Activated CD4-positive, alpha-beta T cell treated with anti-CD3 and anti-CD28 coated beads for 1 hour (primary cell): ENCODE measurements at places on chromosomes 4 and X.

GRCh38 chrX:72121383-72121782, 10.3 kb downstream of the RTL5 start:
- no peak for DNase-seq

GRCh38 chr4:77581724-77582123, 23.9 kb upstream of the CXCL13 start:
- DNase-seq = no peak

DNA sequence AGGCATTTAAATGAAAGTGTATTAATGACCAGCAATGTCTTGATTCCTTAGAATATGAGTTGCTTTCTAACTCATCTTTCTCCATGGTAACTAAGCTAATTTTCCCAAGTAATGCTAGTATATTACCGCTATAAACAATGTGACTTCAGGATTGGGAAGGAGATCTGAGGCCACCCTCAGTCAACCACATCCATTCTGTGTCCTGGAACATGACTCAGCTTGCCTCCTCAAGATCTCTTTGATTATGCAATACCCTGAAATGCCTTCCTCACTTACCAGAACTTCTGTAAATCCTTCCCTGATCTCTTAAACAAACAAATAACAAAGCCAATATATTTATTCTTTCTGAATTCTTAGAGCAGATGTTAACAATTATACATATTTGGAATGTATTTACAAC, 1495.5 kb downstream of the PCDH18 start:
- DNase-seq = no peak

GRCh38 chr4:88295656-88296055, 11.3 kb upstream of the PPM1K start:
- DNase-seq = no peak

DNA sequence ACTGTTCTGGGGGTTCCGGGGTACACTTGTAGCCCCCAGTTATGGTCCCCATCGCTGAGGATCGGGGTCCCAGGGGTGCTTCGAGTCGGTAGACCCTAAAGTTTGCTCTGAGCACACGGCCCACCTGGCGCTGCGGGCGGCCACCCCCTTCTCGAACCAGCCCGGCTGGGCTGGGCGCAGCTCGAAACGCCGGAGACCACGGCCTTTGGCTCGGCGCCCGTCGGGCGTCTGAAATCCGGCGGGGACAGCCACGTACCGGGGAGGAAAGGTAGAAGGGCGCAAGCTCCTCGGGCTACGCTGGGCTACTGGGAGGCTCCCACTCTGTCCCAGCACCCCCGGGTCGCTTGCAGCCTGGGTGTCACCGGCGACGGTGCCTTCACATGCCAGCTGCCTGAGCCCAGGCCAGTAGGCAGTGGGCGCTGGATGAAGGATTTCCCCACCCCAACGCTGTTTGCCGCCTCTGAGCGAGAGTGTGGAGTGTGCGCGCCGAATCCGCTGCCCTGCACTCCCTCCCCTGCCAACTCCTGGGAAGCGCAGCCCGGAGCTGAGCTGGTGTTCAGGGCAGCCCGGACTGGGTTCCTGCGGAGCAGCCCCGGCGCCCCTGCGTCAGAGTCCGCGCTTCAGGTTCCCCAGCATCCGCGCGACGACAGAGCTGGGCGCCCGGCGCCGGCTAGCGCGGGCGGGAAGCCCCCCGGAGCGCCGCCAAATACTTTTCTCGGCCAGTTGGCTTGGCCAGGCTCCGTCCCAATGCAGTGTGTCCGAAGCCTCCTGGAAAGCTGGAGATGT, 637 bp downstream of the MAMLD1 start:
- no peak for DNase-seq

- DNase-seq = no peak
Observed at GRCh38 chr4:148831945-148832344, 389.7 kb upstream of the NR3C2 start.

DNA sequence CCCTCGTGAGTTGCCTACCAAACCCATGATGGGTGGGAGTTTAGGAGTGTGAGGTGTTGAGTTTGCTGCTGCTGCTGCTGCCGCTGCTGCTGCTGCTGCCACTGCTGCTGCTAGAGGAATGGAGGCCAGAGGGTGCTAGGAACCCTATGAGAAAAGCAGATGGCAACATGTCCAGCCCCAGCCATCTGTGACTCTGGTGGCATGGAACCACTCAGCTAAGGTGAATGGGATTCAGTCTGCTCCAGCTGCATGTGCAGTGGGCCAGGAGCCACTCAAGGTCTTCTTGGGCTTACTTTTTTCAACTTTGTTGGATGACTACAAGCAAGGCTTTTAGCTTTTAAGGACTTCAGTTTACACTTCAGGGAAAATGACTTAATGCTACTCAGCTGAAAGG, 103.8 kb downstream of the RTL5 start:
- DNase-seq = no peak

GRCh38 chr4:38769857-38770256, 12.9 kb downstream of the TLR10 start:
- DNase-seq = no peak

DNA sequence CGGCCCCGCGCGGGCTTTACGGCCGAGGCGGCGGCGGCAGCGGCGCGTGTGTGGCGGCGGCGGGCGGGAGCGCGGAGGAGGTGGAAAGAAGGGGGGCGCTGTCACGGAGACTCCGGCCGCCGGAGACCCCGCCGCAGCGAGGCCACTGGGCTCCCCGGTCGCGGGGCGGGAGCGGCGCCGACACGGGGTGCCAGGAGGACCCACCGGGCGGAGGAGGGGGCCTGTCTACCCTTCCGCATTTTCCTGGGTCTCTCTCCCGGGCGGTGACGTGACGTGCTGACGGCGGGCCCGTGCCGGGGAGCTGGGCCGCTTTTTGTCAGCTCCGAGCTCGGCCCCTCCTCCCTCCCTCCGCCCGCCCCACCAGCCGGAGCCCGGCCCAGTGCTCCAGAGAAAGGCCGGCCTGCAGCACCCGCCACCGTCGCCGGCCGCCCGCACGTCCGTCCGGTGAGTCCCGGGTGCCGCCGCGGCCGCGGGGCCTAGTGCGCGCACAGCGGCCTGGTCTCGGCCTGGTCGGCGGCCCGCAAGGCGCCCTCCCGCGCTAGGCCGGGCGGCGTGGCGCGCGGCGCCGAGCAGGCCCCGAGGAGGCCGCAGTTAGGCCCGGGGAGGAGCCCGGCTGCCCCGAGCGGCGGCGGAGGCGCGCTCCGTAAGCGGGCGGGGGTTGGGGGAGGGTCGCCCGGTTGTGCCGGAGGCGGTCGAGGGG, at the start of gene ZFX:
ZFX (plus strand) TSS at position 379 of the 700 bp plus-strand sequence. CDS start 23,014 bp downstream, outside the sequence.
- peak; percentile 46 for DNase-seq

- DNase-seq = no peak
Observed at GRCh38 chrX:126836186-126836585, 16.7 kb downstream of the PRR32 start.

GRCh38 chrX:44572340-44572938, 29.8 kb upstream of the FUNDC1 start:
- DNase-seq = no peak

DNA sequence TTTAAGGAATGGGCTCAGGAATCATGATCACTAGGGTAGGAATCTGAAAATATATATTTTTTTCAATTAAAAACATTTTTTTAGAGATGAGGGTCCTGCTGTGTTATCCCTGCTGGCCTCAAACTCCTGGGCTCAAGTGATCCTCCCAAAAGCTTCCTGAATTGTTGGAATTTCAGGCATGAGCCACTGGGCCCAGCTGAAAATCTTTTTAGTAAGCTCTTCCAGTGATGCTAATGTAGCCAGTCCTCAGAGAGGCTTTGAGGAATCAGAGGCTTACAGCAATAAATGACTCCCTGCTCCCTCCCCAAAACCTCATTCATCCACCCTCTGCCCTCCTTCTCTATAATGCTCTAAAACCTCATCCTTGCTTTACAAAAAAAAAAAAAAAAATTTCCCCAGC, 129.5 kb downstream of the ZIC3 start:
- no peak for DNase-seq

DNA sequence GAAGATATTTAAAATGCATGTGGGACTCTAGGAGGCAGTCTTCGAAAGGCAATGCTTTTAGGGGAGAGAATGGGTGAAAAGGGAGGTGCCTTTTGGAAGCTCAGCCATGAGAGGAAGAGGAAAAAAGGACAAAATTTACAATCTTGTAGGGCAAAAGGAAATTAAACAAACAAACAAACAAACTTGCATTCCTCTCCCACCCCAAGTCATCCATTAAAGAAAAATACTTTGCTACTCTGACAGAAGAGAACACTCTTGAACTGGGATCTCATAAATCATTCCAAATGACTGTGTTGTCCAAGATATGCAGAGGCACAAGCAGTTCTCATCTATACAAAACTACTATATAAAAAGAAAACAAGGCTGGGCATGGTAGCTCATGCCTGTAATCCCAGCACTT, 46.7 kb downstream of the HELQ start:
- DNase-seq = no peak

GRCh38 chr4:172750910-172751309, 417.7 kb upstream of the GALNT7 start:
- DNase-seq = no peak

GRCh38 chr4:30854531-30854930, 134.4 kb downstream of the PCDH7 start:
- no peak for DNase-seq

DNA sequence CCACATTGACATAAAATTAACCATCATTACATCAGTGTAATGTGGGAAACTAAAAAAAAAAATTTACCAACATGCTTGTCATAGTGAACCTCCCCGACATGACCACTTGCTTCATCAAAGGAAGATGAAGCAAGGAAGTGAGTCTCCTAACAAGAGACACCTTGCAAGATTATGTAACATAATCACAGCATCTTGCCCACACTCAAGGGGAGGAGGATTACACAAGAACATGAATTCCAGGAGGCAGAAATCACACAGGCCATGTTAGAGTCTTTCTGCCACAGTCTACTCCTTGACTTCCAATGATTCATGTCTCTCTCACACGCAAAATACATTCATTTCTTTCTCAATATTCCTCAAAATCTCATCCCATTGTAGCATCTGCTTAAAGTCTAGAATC, 93.3 kb downstream of the AKAP4 start:
- no peak for DNase-seq

- DNase-seq = no peak
Observed at GRCh38 chrX:28273736-28274135, 292.5 kb upstream of the DCAF8L1 start.

DNA sequence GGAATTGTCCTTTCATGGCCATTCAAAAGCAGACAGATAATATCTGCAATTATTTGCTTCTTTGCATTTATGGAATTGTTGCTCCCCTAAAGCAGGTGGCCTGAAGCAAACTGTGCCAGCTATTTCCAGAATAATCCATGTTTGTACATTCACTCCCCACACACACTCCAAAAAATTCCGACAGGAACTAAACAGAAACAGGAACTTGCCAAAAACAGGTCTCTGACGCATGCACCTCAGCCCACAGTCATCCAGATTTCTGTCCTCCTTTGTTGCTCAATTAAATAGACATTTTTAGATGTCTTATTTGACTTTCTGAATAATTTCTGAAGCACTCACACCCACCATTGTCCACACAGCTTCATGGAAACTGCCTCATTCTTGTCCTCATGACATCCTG, 71.5 kb upstream of the EDNRA start:
- no peak for DNase-seq

GRCh38 chr4:8910822-8911315, 39.2 kb upstream of the HMX1 start:
- no peak for DNase-seq

DNA sequence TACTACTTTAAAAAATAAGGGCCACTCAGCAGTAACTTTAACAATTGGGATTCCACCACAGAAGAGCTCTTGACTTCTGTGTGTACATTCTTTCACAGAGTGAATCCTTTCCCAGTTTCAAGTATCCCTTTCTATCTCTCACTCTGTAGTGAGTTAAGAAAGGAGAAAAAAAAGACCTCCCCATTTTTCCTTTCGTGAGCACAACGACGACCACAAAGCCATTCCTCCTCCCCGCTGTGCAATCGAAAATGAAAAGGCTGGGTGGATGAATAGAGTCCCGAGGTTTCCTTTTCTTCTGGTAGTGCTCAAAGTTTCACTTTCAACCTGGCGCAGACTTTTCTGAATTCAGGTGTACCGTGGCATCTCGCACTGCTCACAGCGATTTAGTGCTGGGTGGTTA, 58.0 kb downstream of the TAB3 start:
- no peak for DNase-seq

DNA sequence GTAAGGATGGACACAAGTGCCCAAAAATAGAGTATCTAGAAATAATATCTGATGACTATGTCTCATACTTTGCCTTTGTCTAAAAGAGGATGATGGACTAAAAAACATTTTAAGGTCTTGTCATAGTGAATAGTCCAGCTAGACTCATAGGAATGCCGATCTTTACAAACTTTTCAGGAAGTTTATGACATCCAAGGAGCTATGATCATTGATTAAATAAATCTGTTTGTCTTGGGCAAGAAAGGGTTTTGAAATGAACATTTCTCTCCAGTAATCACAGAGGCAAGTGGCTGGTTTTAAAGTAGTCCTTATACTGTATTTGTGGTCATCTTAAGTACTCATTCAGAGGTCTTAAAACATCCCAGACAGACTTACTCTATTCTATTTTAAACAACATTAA, 109.8 kb downstream of the MAPK10 start:
- DNase-seq = no peak

DNA sequence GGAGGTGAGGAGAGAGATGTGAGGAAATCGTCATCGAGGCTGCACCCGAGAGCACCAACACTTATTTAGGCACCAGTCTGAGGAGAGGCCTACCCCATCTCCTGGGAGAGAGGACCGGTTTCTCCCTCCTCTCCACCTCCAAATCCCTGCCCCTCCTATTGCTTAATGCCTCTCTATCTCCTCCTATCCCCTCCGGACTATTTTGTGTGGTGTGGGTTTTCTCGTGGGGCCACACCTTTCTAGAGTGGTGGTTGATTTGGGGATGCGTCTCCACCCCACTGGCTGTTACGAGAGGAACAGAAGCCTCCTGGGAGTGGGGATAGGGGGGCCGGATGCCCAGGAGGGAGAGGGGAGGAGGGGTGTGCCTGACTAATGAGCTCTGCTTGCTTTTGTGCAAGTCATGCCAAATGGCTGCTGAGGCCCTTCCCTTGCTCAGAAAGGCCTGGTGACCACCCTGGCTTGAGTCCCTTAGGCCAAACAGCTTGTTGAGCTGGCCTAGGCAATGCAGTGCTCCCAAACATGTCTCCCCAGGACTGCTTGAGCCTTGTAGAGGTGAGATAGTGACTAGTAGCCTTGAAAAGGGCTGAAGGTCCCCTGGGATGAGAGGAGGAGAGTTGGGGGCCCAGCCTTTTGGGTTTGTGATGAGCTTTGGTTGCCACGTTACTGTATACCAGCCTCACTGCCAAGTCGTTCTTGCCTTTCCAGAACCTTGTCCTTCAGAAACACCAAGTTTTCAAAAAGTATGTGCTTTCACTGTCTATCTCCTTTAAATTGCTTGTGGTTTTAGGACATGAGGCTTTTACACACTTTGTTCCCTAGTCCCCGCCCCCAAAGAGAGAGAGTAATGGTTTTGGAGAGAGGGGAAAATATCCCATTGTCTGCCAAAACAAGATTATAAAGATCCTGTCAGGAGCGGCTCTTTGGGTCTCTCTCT, 1.2 kb downstream of the MSN start:
- DNase-seq = peak; percentile 27

DNA sequence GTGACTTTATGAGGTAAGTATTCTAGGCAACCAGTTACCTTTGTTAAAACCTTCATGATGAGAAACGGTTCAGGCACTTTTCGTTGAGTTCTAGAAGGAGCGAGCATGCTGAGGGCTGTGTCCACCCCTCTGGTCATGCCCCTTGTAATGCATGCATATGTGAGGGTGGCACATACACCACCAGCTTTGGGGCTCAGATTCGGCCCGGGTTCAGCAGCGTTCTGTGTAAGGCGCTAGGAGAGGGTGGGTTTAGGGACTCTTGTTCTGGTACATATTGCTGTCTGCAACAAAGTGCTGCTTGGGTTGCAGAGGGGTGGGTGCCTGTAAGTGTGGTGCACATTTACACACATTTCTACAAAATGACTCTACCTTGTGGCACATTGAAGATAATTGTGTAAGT, 54.5 kb downstream of the NOP14 start:
- no peak for DNase-seq
